NCI-H226 (cell line): ENCODE measurements at places on chromosomes 5 and 9.

- DNase-seq = peak; percentile 12
Observed at GRCh38 chr5:43635374-43635773, 32.4 kb downstream of the NNT start.

DNA sequence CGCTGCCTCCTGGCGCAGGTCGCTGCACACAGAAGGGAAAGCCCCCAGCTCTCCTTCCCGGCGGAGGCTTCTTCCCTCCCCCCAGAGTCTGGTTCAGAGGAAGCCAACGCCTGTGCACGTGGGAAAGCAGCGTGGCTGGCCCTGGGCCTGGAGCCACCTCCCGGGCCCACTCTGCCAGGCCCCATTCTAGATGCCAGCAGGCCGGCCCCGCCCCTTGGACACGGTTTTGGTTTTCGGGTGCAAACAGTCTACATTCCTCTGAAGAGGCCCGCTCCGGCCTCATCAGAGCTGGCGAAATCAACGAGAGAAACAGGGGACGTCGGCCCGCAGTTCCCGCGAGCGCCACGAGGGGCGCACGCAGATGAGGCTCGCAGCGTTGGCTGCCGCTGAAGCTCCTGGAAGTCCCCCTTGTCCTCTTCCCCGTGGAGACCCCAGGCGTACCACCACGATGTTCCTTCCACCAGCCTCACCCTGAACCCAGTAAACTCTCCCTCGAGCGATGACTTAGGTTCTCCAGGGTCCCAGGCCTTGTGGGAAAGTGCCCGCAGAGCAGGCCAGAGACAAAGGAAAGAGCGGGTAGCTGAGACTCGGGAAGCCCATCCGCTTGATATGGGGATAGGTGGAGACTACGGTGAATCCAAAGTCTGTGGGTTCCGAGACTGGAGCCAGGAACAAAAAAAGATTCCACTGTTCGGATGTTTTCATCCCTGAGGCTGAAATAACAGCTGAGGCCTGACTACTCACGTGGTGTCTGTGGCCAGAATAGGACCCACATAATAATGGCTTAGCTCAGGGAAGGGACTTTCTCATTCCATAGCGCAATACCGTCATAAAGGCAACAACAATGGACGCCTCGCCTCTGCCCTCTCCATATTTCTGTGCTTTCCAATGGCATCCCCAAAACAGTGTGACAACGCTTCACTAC, 64.2 kb downstream of the KLF4 start:
- peak; percentile 89 for DNase-seq

DNA sequence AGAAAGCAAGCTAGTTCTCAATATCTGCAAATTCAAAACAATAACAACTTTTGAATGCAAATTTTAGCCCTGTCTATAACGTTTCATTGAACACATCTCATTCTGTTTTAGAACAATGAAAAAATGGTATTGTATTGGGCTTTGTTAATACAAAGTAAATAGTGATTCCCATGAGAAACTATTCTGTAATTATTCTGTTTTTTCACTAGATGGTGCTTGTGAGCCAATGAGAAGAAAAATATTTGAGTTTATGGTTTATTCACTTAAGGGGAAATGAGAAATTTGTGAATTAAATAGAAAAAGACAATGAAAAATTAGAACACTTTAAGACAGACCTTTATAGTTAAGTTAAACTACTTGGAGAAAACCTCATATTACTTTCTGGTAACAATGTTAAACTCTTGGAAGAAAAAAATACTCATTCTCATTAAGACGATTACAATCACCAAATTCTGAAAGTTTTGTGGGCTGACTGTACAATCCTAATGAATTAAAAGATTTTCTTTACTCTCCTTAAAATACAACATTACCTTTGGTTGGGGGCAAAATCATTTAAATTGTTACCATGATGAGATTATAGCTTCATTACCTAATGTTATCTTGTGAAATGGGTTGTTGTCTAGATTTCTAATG, 127.0 kb downstream of the NNT start:
- no peak for DNase-seq

DNA sequence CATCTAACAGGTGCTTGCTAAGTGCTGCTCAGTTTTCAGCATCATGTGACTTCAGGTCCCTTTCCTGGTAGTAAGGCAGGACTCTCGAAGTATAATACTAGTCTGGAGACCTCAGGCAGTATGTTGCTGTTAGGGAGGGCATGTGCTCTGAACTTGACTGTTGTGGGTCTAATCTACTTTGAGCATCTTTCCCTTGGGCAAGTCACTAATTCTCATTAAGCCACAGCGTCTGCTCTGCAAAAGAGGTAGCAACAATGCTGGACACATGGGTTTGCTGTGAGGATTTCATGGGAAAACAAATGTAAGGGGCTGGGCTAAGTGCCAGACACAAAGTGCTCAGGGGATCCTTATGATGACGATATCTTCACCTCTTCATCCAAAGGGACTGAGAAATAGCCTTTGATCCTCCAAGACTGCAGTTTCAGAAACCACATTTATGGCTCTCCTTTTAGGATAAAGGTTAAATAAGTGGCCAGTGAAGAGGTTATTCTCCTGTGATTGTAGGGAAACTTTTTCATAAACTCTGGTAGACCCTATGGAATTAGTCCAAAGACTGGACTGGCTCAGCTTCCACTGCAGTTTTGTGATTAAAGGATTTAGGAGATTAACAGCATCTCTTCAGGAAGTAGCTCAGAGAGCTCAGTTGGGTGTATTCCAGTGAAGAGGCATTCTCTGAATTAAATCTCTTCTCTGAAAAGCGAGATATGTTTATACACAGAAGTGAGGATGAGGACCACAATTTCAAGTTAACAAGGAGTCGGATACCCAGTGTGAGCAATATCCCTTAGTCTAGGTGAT, 216.6 kb downstream of the SGCD start:
- no peak for DNase-seq

GRCh38 chr5:142208777-142209312, 100.3 kb downstream of the NDFIP1 start:
- no peak for DNase-seq

DNA sequence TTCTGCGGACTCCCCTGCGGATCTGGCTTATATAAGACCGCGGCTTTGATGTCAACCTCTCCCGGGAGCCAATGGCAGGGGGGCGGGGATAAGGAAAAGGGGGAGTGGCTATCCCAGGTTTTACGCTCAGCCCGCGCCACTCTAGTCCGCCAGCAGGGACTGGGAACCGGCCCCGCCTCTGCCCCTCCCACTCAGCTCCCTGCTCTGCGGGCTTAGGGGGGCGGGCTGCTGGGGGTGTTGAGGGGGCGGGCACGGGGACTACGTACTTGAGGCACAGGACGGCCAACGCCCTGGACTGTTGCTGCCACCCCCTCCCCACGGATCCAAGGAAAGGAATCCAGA, at the start of gene HAND1:
Gene HAND1 (minus strand): TSS at position 4 of the 342 bp plus-strand sequence. CDS start 219 bp downstream, outside the sequence.
- DNase-seq = no peak

DNA sequence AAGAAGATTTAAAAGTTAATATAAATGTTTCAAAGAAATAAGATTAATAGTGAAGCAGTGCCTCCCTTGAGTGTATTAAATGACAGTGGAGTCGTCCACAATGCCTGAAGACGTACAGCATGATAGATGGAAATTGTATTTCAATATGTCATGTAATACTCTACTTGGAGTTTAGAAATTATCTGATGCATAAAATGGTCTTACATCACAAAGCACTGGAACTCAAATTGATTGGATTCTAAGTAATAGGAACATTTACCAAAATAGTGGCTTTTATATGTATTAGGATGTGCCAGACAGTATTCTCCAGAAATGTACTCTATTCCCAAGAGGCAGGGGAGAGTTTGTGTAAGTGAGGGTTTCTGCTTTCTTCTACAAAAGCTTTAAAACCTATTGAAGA, 49.4 kb downstream of the CDH10 start:
- no peak for DNase-seq

GRCh38 chr9:113649855-113650206, 186.3 kb downstream of the RGS3 start:
- DNase-seq = no peak

- peak; percentile 22 for DNase-seq
Observed at GRCh38 chr5:74639807-74640449, 600 bp downstream of the ENC1 start.

DNA sequence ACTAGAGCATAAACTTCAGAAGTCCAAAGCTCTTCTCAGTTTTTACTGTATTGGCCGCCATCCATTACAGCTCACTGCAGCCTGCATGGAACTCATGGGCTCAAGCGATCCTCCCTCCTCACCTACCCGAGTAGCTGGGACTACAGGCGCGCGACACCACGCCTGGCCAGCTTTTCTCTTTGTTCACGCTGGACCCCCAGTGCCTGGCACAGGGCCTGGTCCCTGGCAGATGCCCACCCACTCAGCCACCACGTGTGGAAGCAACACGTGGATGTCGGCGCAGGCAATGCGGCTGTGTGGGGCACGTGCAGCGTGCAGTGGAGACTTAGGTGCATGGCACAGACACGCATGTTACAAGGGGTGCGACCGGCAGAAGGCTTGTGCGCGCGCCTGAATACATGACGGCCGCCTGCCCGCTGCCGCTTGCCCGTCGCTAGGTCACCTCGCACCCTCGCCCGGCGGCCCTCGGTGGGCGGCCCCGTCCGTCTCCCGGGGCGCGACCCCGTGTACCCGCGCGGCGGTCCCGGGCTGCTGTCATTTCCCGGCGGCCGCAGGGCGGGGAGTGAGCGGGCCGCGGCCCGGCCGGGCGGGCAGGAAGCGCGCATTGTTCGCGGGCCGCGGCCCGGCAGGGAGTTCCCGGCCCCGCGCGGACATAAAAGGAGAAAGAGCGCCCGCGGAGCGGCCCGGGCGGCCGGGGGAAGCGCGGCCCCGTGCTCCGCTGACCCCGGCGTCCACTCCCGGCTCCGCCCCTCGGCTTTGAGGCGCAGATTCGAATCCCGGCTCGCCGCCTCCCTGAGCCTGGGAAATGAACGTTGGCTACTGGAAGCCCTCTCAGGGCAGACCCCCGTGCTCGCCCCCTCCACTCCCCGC, 24.1 kb upstream of the PTGS1 start:
- no peak for DNase-seq

DNA sequence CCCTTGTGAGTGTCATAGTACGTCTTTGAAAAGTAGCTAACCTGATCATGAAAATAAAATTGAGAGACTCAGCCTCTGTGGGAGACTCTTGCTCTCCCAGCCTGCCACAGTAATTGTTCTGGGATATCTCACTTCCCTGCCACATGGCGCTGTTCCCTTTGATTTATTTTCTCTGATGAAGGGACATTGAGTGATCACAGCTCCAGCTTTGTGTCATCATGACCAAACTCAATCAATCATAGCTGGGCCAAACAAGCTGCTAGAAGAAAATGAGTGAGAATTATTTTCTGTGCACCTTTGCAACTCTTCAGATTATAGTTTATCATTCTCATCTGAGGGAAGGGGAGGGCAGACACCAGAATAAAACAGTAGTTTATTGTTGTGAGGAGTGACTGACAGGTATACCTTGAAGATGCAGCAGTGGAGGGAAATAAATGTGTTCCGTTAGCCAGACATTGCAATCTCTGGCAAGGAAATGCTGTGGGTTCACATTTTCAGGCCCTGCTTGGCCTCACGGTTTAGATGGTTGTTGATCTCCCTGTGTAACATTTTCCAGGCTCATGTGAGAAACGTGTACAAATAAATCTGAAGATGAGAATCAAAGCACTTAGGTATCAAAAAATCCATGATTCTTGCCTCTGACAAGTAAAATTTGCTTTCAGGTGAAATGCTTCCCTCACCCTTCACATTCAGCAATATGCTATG, 174.7 kb upstream of the FBXL17 start:
- DNase-seq = no peak

DNA sequence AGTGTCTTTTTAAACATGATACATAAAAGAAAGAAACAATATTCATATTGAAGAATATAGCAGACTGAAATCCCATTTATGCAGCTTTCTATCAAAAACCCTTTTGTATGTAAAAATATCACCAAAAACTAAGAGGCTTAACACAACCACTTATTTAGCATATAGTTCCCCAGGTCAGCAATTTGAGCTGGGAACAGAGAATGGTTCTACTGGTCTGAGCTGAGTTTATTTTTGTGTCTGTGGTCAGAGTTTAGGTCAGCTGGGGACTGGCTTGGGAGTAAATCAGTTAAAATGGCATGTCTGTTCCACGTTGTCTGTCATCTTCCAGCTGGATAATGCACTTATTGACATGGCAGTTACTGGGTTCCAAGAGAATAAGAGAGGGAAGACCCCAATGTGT, 165.0 kb downstream of the TMEM232 start:
- DNase-seq = no peak

GRCh38 chr9:105832096-105832710, 137.9 kb downstream of the TMEM38B start:
- no peak for DNase-seq

DNA sequence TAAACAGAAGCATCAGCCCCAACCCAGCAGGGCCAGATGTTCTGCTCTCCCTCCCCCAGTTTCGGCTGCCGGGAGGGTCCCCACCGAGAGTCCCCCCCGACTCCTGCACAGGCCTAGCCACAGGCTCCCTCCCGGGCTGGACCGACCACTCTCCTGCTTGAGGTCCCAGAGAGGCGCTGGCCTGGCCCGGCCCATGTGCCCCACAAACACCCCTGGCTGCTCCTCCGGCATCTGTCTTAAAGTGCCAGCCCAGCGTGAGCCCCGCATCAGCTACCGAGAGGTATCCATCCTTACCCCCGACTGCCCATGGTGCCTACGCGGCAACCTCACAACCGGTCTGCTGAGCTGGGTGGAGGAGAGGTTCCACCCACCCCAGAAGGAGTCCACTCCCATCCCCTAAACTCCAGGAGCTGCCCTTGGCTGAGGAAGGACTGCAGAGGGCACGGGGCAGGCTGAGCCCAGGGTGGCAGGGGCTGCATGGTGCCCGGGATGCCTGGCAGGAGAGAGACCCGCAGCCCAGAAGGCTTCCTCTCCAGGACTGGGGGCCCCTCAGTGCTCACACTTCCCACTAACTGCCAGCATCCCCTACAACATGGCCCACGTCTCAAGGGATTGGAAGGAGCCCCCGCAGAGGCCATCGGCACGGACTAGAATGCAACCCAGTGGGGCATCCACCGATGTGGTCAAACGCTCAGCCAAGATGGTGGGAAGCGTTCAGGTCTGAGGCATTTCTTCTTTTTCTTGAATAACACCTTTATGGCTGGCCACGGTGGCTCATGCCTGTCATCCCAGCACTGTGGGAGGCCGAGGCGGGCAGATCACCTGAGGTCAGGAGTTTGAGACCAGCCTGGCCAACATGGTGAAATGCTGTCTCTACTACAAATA, 15.6 kb upstream of the EGFL7 start:
- DNase-seq = no peak

- no peak for DNase-seq
Observed at GRCh38 chr9:113562653-113563381, 99.3 kb downstream of the RGS3 start.

- no peak for DNase-seq
Observed at GRCh38 chr5:138469540-138470321, 4.5 kb downstream of the EGR1 start.

DNA sequence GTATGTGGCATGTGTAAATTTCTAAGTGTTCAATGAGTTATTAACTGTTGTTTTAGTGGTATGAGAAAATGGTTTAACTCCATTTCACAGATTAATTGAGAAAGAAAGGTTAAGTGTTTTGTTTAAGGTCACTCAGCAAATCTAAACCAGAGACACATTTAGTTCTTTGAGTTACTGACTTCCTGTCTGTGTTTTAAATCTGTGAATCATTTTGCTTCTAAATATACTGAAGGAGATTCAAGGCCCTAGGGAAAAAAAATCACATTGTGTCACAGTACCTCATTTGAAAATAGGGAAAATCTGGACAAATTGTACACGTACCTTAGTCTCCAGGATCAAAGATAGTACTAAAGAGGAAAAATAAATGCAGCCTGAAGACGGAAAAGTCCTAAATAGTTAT, 368.2 kb downstream of the TMEM161B start:
- no peak for DNase-seq

- DNase-seq = no peak
Observed at GRCh38 chr9:135960411-135961276, 529 bp downstream of the UBAC1 start.

GRCh38 chr9:86354818-86355309, 654 bp upstream of the TUT7 start:
- DNase-seq = no peak
